ENCODE measurements at places on chromosomes 1 and 21. TPM values are rescaled to one million over a fixed set of nuclear protein-coding genes. Genes with fewer than 3 reads are reported as not detected.

- no peak for DNase-seq
These were observed 541 bp upstream of the CD58 start for GRCh38 chr1:116571215-116571919.

GRCh38 chr1:55037733-55038551 lies 1.4 kb upstream of the PCSK9 start:
- no peak for DNase-seq

Gene KDF1
- total RNA-seq = 0.96 TPM

GRCh38 chr1:54811066-54811465 lies 9.9 kb upstream of the TTC22 start:
- no peak for DNase-seq

Gene ADGRB2
- total RNA-seq = 13.7 TPM

Data from Caki2 (cell line).